ENCODE measurements at places on chromosomes 12 and 14. TPM values are rescaled to one million over a fixed set of nuclear protein-coding genes. Genes with fewer than 3 reads are reported as not detected.

Gene RAB21
- 33.6 TPM for total RNA-seq

Gene OR11H12
- not detected for total RNA-seq

GRCh38 chr12:94055528-94055927, 92.8 kb upstream of the PLXNC1 start:
- DNase-seq = no peak

DNA sequence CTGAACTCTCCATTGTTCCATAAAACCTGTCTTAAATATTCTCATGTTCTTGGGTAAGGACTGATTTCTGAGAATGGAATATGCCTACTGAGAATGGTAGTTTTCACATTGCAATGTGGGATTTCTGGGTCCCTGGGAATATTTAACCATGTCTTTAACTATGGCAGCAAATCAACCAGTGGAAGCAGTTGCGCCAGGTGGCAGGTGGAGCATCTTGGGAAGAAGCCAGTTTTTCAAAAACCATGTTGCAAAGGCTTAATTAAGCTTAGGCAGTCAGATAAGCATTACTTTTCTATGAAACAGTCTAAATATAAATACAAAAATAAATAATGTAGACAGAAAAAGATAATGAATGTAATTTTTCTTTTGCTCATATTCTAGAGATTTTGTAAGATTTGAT, 448.1 kb downstream of the ADAMTS20 start:
- no peak for DNase-seq

DNA sequence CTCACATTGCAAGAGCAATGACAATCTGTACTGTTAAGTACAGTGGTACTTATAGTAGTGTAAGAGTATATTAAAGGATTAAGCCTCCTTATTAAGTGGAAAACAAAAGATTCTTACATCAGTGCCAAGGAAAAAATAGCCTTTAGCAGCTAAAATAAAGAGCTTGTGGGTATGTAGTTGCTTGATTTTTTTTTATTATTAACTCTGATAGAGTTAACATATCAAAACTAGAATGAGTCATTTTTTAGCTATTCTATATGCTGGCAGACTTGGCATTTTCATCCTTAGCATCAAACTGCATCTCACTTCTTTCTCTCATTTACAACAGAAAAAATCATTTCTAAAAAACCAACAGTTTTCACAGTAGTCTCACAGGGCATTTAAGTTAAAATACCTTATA, 86.5 kb downstream of the ATP2B1 start:
- DNase-seq = no peak

- no peak for DNase-seq
These were observed 241.7 kb upstream of the AMIGO2 start for GRCh38 chr12:47321436-47321835.

GRCh38 chr14:91997492-91997891, 42.4 kb downstream of the TRIP11 start:
- no peak for DNase-seq

DNA sequence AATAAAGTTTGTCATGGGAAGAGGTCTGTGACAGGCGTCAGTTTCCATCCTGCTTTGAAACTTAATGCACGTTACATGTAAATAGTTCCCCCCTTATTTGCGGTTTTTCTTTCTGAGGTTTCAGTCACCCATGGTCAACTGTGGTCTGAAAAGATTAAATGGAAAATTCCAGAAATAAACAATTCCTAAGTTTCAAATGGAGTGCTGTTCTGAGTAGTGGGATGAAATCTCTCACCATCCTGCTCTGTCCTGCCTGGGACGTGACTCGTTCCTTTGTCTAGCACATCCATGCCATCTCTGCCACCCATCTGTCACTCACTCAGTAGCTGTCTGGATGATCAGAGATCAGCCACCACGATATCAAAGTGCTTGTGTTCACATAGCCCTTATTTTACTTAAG, 51.3 kb upstream of the DICER1 start:
- no peak for DNase-seq

- no peak for DNase-seq
These were observed 65.6 kb upstream of the RPL10L start for GRCh38 chr14:46717211-46717610.

DNA sequence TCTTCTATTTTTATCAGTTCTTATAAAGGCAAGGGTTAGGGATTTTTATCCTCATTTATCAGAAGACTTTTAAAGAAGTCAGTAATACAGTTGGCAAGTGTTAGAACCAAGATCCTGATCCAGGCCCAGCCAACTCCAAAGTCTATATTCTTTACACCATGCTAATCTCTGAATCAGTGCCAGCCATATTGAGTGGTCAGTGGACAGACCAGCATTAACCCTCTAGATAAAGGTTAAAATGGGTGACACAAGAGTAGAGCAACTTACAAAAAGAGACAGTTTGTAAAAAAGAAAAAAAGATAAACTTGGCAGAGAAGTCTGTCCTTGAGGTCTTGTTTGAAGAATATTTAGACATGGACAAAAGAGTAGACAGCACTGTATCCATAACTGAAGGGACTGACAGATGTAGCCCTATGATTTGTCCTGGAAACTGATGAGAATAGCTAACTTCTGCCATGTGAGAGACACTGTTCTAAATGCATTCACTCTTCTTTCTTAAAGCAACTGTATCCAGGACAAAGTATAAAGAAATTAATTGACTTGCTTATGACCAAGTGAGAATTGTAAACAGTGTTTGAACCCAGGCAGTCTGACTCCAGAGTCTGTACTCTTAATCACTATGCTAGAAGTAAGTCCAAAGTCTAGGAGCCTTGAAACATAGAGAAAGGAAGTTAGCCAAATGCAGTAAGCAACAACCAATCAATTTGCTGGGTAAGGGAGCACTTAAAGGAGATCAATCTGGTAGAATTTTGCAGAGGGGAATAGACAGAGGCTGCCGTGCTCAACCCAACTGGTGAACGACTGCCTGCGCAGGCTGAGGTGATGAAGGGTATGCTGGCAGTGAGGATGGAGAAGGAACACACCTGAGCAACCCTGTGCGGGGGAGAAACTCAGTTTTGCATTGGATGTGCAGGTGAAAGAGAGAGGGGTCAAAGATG, 103.7 kb downstream of the TTC6 start:
- DNase-seq = no peak

- DNase-seq = no peak
These were observed 85.3 kb downstream of the DAAM1 start for GRCh38 chr14:59273737-59274136.

- DNase-seq = no peak
These were observed 64.5 kb downstream of the TMTC3 start for GRCh38 chr12:88206601-88207000.

GRCh38 chr12:121781484-121781997, 11.9 kb downstream of the RHOF start:
- no peak for DNase-seq
